ENCODE measurements at places on chromosomes 5 and 9.

DNA sequence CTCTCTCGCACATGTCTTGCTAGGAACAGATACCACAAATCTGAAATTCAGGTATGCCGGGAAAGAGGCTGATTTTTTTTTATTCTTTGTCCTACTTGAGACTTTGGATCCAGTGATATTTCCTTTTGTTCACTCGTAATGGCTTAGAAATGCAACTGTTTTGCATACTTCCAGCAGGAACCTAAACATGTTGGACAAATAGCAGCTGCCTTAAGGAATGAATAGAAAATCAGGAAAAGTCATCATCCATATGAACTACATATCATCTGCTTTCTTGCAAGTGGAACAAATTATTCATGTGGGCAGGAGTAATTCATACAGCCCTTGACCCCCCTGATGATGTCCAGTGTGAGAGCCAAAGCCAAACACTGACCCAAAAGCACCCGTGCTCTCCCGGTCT lies 17.4 kb downstream of the TTC39B start:
- DNase-seq, result no peak

DNA sequence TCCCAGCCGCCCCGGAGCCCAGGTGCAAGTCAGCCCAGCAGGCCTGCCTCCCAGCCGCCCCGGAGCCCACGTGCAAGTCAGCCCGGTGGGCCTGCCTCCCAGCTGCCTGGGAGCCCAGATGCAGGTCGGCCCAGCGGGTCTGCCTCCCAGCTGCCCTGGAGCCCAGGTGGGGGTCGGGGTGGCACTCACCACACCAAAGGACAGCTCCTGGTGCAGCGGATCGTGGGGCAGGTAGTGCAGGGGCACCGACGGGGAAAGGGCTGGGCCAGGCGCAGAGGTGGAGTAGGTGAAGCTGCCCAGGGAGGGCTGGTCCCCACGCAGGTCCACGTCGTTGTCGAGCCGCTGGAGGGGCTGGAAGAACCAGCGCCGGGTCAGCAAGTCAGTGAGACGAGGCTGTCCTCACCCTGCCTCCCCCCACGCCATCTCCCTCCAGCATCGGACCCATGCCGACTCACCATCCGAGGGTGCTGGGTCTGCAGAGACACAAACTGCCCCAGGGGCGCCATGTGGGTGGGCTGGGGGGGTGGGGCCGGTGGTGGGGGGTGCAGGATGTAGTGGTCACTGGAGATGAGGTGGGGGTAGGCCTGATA lies 6.7 kb downstream of the RNF44 start:
- DNase-seq, result no peak

DNA sequence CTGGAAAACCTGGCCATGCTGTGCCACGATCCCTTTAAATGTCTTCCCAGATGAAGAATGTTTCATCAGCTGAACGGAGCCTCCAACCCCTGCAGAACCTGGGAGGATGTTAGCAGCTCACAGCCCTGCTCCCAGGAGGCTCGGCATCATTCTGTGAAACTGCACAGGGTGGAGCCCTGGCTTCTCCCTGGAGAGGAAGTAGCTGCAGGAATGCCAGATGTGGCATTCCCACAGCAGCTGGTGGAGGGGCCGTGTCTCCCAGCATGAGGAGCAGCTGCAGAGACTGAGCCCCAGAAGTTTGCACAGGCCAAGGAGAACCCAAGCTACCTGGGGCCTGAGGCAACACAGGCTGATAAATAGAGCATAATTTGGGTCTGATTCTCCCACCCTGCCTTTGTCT lies 165.8 kb upstream of the MAP3K1 start:
- DNase-seq, result no peak

GRCh38 chr5:18380729-18381362 lies 746.6 kb downstream of the TAF11L14 start:
- DNase-seq, result no peak

- no peak for DNase-seq
These were observed 59.2 kb downstream of the MED10 start for GRCh38 chr5:6319116-6319515.

- no peak for DNase-seq
These were observed 311.4 kb downstream of the TLE1 start for GRCh38 chr9:81377921-81378320.

DNA sequence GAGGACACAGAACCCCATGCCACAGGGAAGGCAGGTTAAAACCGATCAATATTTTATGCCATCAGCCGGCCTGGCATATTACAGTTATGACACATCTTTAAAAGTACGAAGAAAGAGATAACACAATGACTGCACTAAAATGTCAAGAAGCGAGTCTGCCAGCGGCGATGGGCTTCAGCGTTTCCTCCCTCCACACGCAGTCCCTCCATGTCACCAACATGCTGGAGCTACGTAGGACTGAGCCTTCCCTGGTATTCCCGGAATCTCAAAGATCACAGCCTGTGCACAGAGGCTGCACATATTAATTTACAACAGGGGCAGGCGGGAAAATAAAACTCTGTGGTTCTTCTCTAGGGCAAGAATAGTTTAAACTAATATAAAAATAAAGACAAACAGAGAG lies 257.7 kb downstream of the IRX1 start:
- no peak for DNase-seq

DNA sequence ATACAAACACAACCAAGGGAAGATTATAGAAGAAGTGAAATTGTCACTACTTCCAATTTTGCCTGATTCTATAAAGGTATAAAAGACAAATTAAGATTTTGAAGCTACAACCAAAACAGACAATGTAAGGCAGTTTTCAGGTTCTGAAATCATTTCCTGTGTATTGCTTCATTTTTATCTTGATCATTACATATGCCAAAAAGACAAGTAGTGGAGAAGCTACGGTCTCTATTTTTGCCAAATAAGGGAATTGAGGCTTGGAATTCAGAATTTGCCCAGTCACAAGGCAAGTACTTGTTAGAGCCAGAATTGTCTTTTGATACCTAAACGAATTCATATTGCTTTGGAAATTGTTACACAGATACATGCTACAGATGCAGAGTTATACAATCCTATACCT lies 20.6 kb downstream of the EDIL3 start:
- DNase-seq, result no peak

- DNase-seq, result no peak
These were observed 206.6 kb upstream of the IER5L start for GRCh38 chr9:129384491-129385210.

DNA sequence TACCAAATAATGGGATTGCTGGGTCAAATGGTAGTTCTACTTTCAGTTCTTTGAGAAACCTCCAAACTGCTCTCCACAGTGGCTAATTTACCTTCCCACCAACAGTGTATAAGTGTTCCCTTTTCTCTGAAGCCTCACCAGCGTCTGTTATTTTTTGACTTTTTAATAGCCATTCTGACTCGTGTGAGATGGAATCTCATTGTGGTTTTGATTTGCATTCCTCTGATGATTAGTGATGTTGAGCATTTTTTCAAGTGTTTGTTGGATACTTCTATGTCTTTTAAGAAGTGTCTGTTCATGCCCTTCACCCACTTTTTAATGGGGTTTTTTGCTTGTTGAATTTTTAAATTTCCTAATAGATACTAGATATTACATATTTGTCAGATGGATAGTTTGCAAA lies 28.4 kb upstream of the SUSD1 start:
- DNase-seq, result no peak

DNA sequence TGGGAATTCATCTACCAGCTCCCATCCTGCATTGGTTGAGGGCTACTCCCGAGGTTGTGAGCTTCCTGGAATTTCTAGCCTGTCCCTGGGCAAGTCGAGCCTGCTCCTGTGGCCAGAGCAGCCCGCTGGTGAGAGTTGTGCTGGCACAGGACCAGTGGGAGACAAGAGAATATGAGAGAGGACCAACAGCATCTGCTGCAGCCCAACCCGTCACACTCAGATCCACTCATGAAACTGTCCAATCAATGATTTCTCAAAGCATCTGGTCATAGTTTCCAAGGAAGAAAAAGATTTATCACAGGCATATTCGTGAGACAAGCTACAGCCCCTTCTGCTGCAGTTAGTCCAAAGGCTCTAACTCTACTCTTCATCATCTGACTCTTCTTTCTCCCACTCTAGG lies 64.4 kb upstream of the RAI14 start:
- DNase-seq, result no peak

- DNase-seq, result no peak
These were observed 47.2 kb downstream of the GPBP1 start for GRCh38 chr5:57221049-57221568.

DNA sequence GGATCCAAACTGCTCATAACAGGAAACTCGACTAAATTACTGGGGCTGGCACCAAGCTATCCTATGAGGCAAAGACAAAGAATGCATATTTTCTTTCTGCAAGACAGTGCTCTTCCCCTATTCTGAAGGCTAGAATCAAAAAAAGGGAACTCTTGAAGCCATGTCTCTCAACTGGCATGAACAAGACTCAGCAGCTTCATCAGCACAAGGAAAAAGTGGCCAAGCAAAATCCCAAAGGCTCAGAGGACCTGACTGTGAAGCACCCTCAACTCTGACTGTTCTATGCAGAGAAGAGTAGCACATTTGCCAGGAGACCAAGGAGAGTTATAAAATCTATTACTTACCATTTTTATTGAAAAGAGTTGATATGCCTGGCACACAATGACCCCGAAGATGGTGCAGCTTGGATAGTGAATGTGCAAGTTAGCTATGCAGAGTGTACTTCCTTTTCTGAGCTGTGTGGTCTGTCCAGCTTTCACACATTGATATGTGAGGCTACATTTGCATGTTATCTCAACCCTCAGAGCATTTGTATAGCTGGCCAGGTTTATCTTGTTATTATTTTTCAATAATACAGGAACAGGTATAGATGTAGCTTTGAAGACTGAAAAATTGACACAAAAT lies 51.0 kb upstream of the FYB1 start:
- DNase-seq, result no peak

DNA sequence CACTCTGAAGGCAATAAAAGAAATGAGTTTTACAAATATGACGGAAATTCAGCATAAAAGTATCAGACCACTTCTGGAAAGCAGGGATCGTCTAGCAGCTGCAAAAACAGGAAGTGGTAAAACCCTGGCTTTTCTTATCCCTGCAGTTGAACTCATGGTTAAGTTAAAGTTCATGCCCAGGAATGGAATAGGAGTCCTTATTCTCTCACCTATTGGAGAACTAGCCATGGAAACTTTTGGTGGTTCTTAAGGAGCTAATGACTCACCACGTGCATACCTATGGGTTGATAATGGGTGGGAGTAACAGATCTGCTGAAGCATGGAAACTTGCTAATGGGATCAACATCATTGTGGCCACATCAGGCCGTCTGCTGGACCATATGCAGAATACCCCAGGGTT lies 93.5 kb upstream of the RGMB start:
- no peak for DNase-seq

DNA sequence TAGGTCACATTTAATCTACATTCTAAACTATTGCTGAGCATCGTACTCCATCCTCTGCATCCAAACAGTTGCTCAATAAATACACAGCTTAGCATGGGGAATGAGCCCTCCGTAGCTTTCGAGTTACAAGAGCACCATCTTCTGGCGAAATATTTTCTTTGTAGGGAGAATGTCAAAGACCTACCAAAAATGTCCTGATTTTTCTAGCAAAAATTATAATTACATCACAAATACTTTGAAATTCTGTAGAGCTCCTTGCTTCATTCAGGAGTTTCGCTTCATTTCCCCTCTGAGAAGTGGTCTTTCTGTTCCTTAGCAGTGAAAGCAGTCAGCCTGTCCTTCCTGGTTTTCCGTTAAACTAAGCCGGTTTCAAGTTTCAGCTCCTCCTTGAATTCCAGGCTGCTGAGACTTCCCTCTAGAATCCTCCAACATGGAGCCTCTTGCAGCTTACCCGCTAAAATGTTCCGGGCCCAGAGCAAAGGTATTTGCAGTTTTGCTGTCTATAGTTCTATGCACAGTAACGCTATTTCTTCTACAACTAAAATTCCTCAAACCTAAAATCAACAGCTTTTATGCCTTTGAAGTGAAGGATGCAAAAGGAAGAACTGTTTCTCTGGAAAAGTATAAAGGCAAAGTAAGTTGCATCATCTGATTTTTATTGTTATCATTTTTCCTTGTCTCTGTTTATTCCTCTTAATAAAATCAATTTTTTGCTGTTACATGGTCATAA lies at the start of gene GPX8:
TSS of gene GPX8 (plus strand) at position 409 of the 730 bp plus-strand sequence. CDS start at position 431, 22 bp downstream.
- DNase-seq, result no peak

GRCh38 chr9:96186591-96187011 lies 115.4 kb downstream of the HSD17B3 start:
- no peak for DNase-seq

GRCh38 chr5:68545636-68546295 lies 330.2 kb downstream of the PIK3R1 start:
- no peak for DNase-seq

DNA sequence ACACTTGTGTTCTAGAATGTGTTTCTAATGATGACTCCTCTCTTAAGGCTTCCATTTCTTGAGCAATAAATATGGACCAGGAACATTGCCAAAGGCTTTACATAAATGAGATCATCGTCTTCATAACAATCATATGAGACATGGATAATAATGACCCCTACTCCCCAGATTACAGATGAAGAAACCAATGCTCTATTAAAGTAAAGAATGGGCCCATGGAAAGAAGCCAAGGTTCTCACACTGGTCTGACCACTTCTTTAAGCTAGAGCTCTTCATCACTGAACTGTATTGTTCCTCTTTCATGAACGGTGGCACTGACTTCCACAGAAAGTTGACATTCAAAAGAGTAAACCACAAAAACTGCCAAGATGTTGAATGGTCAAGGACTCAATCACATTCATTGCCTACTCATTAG lies 65.3 kb downstream of the MARCHF3 start:
- DNase-seq, result no peak

GRCh38 chr9:2853517-2853916 lies 9.6 kb upstream of the PUM3 start:
- no peak for DNase-seq

DNA sequence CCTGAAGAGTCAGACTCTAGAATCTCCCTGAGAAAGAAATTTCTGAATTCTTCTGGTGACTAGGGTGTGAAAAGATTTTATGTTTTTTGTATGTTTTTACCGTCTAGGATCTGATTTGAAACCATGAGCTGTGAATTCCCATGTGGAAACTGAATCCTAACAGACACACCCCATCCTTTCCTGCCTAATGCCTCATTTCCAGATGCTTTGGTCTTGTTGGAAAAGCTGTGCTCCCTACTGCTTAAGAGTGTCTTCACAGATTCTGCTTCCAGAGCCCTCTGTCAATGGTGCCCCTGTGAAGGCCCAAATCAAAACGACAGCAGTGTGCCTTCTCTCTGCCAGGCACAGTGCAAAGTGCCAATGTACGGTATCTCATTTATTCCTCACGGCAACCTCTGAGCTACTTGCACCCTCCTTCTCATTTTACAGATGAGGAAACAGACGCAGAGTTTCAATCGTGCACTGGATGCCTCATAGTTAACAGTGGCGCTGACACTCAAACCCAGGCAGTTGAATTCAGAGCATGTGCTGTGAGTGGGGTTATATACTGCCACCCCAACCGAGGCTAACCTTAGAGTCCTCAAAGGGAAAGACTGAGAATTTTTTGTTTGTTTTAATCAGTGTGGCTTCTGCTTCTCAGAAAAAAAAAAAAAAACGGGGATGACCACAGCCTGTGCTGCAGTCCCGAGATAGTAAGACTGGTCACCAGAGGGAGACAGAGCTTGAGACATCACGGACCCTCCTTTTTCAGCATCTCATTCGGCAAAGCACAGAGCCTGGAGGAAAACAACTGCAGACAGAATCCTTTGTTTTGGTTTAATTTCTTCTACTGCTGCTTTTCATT lies 188.4 kb downstream of the SNCAIP start:
- no peak for DNase-seq
